ENCODE measurements at places on chromosomes 3 and 15.

DNA sequence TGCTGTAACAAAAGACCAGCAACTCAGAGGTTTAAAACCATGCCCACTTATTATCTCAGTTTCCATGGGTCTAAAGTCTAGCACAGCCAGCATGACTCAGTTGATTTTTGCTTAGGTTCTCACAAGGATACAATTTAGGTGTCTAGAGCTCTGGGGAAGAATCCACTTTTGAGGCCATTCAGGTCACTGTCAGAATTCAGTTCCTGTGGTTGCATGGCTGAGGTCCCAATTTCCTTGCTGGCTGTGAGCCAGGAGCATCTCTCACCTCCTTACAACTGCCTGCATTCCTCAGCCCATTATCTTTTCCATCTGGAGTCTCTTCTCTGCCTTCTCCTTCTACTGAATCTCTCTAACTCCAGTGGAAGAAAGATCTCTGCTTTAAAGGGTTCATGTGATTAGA is 240.5 kb upstream of the CFAP20DC start:
- DNase-seq = no peak

GRCh38 chr3:181872887-181873286 is 161.2 kb downstream of the SOX2 start:
- no peak for DNase-seq

DNA sequence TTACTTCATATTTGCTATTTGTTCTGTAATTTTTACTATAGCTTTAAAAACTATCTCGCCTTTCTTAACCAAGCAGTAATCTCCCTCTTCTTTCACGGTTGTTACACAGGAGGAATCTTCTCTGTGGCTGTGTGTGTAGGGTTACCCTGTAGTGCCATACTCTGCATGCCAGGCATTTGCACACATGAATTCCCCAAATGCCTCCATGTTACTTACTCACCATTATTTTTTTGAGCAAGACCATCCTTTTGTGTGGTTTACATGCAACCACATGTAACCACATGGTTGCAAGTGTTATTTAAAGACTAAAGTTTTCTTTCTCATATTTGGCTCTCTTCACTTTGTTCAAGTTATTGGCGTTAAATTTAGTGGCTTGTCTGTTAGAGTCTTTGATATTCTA is 45.5 kb downstream of the HPS3 start:
- no peak for DNase-seq

- no peak for DNase-seq
Measured at GRCh38 chr3:10946526-10946925, 46.0 kb upstream of the SLC6A1 start.

GRCh38 chr3:37969596-37970100 is 20.9 kb upstream of the VILL start:
- DNase-seq = no peak

DNA sequence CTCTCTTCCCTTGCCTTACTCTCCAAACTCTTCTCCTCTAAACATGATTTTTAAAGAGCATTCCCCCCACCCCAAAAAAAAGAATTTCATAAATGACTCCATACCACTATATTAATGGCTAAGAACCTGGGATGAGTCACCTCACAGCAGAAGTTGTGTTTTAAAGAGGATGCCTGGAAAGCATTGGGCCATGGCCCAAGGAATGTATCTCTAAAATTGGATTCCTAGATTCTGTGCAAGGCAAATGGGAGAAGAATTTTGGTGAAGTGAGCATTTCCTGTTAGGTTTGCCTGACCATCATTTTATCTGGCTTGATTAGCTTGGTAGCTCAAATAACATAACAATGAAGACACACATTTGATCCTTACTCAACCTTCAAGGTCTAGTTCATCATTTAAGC is 251.4 kb downstream of the NR1D2 start:
- DNase-seq = no peak

GRCh38 chr15:66563126-66563525 is 2.7 kb downstream of the LCTL start:
- no peak for DNase-seq

GRCh38 chr3:166810741-166811445 is 569.2 kb downstream of the ZBBX start:
- no peak for DNase-seq

DNA sequence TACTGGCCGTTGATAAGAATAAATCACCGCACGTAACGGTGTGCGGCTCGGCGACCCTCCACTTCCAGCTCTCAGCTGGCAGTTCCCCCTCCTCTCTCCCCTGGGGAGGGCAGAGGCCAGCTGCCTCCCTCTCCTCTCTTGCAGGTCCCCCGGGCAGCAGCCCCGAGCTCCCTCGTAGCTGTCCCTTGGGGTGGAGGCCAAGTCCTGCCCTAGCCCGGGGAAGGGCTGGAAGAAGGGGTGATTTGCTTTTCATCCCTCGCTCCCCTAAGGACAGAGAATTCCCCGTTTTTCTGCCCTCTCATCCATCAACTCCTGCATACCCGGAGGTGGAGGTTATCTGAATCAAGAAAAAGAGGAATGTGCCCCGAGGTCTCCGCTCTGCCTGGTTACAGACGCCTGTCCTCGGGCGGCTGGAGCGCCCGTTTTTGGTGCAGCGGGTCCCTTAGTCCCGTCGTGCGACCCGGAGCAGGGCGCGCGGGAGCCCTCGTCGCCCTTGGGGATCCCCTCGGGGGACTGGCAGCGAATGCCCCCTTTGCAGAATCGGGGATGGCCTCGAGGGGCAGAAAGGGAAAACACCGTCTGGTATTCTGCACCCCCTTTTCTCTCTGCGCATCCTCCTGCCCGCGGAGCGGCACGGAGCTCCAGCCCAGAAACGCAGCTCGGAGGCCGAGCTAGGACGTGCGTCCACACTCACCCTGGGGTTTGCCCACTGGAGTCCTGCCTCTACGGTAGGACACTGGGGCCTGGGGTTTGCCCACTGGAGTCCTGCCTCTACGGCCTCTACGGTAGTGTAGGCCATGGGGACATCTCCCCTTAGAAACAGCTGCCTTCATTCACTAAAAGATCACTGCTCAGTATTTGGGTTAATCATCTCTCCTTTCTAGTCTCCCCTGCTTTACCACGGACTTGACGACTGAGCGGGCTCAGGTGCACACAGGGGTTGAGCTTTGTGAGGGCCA is 2.2 kb downstream of the PTPRG start:
- DNase-seq = no peak

DNA sequence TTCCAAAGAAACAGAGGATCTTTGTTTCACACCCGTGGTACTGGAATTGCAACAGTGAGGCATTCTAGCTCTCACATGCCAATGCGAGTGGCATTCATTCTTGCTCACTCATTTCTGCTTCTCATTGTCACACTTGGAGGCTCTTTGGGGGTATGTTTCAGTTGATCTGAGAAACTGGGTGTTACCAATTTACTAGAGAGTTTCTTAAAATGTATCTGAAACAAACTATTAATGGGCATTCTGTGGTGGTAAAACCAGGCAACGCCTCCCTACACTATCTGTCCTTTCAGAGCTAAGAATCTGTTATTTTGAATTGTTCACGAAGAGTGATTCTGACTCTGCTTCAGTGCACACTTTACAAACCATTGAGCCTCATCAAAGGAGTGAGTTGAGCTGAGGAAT is 140.6 kb upstream of the BHLHE40 start:
- DNase-seq = no peak

- DNase-seq = no peak
Measured at GRCh38 chr3:194007592-194008337, 128.2 kb upstream of the HES1 start.

DNA sequence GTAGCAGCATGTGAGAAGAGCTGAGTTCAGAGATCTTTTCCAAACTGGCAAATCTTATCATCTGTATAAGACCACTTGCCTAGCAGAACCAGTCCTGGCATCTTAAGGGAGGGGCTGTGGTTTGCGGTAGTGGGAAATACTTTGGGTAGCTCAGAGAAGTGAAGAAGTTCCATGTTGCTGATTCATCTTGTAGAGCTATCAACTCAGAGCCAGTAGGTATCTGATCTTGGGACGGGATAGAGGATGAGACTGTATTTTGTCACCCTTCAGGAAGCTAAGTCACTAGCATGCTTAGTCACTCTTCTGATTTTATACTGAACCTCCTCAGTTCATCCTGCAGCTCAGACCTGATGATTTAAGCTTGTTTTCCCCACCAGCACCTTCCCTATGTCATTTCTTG is 211.4 kb downstream of the NR1D2 start:
- DNase-seq = no peak

DNA sequence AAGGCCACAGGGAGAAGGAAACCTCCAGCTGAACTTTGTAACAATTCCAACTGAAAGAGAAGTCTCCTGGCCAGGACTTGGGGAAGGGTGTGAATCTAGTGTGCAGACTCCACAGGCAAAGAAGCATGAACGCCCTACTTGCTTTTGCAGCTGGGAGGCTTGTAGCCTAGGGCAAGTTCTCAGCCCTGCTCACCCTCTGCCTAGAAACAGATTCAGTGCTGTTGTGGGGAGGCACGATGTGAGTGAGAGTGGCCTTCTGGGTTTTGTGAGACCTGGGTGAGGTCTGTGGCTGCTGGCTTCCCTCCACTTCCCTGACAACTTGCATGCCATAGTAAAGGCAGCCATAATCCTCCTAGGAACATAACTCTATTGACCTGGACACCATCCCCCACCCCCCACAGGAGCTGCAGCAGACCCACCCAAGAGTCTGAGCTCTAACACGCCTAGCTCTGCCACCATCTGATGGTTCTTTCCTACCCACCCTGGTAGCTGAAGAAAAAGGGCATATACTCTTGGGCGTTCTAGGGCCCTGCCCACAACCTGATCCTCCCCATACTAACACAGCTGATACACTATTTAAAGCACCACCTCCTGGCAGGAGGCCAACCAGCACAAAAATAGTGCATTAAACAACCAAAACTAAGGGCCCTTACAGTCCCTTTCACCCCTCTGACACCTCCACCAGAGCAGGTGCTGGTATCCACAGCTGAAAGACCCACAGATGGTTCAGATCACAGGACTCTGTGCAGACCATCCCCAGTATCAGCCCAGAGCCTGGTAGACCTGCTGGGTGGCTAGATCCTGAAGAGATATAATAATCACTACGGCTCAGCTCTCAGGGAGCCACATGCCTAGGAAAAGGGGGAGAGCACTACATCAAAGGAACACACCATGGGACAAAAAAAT is 426.5 kb downstream of the IGSF11 start:
- DNase-seq = no peak

DNA sequence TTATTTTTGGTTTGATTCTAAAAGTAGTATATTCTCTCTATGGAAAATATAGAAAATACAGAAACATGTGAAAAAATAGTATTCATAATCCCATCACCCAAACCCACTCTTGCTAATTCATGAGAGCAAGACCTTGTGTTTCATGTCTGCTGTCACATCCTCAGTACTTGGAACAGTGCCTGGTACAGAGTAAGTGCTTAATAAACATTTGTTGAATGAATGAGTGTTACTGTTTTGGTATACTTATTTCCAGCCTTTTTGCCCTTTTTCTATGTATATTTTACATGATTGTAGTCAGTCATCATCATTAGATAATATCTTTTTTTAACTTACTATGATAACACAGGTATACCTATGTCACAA is 59.3 kb downstream of the IL16 start:
- DNase-seq = no peak

- no peak for DNase-seq
Measured at GRCh38 chr15:93523481-93523880, 434.5 kb upstream of the RGMA start.

- no peak for DNase-seq
Measured at GRCh38 chr3:33026267-33026666, 70.7 kb downstream of the GLB1 start.

GRCh38 chr15:52276256-52276770 is 19.3 kb downstream of the MYO5C start:
- no peak for DNase-seq

DNA sequence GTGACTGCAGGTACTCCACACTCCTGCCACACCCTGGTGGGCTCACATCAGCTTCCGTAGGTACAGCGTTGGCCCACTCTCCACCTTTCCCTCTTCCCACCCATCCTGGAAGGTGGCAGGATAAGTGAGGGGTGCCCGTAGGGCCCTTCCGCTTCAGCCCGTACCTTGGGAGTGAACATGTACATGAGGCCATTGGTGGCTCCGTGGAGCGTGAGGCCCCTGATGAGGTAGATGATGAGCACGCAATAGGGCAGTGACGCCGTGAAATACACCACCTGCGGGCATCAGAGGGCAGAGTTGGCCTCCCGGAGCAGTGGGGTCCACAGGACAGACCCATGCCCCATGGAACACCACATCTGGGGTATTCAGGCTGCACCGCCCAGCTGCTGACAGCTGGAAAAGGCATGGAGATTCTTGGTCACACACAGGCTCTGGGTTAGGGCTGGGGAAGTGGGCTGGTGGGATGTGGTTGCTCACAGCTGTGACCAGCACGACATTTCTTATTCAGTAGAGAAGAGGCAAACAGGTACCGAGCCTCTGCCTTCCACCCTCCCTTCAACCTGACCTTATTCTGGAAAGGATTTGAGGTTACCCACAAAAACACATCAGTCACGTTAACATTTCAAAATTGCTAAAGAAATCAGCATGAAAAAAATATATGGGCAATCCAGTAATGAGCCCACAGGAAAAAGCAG is 23.8 kb downstream of the SLC6A20 start:
- DNase-seq = peak; percentile 61

- peak; percentile 83 for DNase-seq
Measured at GRCh38 chr3:113532698-113533533, 561 bp downstream of the SIDT1 start.

DNA sequence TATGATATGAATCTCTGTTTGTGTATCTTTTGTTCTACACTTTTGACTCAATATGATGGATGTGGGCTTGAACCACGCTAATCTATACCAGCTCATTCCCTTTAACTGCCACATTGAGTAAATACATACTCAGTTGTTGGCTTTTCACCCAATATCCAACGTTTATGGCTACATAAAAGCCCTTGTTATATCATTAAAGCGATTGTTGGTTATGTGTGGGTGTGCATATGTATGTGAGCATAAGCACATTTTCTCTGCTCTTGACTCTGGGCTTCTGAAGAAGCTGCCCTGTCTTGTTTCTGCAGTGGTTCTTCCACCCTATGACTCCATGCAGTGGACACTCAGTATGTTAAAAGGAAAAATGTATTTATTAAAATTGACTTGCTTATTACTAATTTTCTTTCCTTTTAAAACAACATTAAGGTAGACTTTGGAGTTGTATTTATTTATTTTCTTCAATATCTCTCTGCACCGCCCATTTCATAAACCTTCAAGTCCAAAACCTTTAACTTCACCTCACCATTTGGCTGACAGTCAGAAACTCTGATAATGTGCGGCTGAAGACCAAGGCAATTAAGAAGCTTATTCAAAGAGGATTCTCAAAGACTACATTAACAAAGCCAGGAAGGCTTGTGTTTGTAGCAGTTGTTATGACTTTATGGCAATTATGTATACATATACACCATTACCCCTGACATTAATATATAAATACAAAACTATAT is 156.1 kb downstream of the THRB start:
- DNase-seq = no peak

- DNase-seq = no peak
Measured at GRCh38 chr3:38630606-38631005, 18.9 kb downstream of the SCN5A start.

GRCh38 chr3:120143676-120144075 is 49.4 kb upstream of the GSK3B start:
- DNase-seq = no peak

GRCh38 chr3:162390891-162391290 is 894.3 kb downstream of the OTOL1 start:
- no peak for DNase-seq

- no peak for DNase-seq
Measured at GRCh38 chr3:118348169-118348557, 686.5 kb downstream of the IGSF11 start.
